ENCODE measurements at places on chromosomes 2 and 18.

- no peak for DNase-seq
Measured at GRCh38 chr2:226011716-226012450, 612.4 kb downstream of the NYAP2 start.

- DNase-seq, result peak; percentile 60
Measured at GRCh38 chr2:196168181-196168580, 3.2 kb downstream of the STK17B start.

DNA sequence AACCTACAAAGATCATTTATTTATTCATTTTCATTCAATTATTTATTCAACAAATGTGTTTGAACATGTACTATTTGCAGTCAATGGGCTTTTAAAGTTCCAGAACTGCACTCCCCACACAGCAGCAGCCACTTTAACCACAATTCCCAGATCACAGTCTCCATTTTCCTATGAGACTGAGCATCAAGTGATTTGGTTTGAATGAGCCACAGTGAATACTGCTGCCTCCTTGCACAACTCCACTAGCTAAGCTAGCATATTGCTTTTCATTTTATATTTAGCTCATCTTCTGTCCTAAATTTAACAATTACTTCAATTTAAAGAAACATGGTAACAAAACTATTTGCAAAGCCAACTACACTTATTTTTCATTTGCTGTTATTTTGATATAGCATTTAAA lies 353.4 kb upstream of the VRK2 start:
- DNase-seq, result no peak

- DNase-seq, result no peak
Measured at GRCh38 chr18:61579581-61579980, 246.4 kb downstream of the CDH20 start.

- no peak for DNase-seq
Measured at GRCh38 chr18:8848541-8848940, 143.2 kb downstream of the MTCL1 start.

- DNase-seq, result no peak
Measured at GRCh38 chr2:28904802-28905457, 10.5 kb downstream of the WDR43 start.

DNA sequence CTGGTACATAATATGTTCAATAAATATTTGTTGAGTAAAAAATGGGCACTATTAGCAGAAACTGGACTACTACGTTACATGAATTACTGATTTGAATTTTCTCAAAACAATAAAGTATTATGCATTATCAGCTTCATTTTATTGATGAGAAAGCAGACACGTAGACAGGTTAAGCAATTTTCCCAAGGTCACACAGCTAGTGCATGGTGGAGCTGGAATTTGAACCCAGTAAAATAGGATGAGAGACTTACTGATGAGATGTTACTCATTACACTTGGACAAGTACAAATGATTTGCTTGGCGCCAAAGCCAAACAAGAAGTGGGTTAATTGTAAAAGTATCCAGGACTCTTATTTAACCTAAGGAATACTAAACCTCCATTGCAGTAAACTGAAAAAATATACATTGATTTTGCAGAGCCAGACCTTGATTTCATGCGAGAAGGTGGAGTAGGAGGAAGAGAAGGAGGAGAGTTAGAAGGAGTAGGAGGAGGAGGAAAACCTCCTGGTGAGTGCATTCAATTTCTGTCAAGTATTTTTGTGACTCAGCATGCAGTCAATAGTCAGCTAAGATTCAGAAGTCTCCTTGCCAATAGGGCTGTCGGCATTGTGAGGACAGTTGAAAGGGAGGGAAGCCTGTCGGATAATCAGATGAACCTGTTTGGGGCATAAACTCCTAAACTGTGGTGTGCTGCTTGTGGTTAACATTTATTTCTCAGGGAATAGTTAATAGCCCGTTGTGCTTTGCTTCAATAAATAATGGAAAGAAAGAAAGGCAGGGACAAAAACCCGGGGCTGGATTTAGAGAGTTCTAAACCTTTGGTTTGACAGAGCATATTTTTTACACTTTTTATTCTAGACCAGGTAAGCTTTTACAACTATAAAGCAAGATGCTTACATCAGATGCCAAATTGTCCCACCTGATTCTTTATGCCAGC lies 77.0 kb upstream of the TACR1 start:
- peak; percentile 80 for DNase-seq

DNA sequence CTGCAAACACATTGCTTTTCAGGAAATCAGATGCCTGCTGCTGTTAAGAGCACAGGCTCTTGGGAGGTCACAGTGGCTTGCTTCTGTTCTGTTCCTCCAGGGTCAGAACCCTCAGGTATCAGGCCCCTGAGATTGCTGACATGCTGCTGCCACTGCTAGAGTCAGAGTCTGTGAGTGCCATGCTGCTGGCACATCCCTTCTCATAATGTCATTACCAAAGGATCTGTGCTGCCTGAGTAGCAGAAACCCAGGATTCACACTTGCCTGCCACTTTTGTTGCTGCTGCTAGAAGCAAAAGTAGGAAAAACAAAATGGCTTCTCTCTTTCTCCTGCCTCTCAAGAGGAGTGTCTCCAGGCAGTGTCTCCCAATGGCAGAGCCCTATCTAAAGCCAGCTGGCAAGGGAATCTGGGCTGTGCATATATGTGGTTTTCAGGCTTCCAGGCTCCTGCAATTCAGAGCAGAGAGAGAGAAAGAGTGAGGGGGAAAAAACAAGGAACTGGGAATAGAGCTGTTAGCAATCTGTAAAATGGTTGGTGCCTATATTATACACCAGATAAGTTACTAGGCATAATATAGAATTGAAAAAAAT lies 180.3 kb downstream of the MYCN start:
- no peak for DNase-seq
